Mammary epithelial cell (primary cell): ENCODE measurements at places on chromosomes 7 and 10.

DNA sequence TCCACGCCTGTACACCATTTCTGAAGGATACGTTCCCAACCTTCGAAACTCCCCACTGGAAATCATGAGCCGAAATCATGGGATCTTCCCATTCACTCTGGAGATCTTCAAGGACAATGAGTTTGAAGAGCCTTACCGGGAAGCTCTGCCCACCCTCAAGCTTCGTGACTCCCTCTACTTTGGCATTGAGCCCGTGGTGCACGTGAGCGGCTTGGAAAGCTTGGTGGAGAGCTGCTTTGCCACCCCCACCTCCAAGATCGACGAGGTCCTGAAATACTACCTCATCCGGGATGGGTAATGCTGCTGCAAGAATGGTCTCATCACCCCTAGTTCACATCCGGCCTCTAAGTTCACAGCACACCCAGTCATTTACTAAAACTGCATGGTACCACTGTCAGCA is 30.3 kb downstream of the PLA2G12B start:
- no peak for DNase-seq

DNA sequence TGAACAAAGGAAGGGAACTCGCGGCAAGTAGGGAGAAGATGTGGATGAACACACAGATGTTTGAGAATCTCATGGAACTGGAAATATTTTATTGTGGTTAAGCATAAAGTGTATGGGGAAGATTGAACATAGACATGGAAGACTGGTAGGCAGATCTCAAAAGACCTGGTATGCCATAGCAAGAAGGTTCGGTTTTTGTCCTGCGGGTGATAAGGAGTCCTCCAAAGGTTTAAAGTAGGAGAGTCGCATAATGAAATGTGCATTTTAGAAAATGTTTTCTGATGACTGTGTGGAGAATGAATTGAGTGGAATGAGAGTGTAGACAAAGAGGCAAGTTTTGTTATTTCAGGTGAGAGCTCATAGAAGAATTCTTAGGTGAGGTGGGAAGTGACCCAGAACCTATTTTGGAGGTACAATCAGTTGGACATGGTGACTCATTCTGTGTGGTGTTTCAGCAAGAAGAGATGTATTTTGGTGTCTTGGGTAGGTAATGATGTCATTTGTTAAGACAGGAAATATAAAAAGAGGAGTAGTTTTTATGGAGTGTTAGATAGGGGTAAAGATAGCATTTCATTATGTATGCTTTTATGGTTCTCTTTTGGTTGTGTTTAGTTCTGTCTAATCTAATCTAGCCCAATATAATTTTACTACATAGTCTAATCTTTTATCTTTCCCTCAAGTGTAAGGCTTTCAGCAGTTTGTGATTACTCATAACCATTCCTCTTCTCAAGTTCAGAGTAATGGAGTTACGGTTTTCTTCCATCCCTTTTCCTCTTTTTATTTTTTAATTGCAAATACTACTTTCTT is 239.2 kb downstream of the EXOC4 start:
- peak; percentile 88 for DNase-seq

- DNase-seq: no peak
These were observed 91.0 kb downstream of the CDH23 start for GRCh38 chr10:71487726-71488125.

DNA sequence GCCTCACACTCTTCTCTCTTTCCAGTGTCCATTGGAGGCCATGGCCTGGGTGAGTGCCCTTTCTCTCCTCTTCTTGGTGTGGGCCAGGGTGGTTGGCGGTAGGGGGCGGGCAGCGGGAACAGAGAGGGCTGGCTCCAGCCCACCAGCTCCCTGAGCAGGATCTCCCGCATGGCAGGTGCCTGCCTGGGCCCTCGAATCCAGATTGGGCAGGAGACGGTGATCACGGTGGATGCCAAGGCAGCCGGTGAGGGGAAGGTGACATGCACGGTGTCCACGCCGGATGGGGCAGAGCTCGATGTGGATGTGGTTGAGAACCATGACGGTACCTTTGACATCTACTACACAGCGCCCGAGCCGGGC is 13.5 kb upstream of the ATP6V1F start:
- DNase-seq: no peak

DNA sequence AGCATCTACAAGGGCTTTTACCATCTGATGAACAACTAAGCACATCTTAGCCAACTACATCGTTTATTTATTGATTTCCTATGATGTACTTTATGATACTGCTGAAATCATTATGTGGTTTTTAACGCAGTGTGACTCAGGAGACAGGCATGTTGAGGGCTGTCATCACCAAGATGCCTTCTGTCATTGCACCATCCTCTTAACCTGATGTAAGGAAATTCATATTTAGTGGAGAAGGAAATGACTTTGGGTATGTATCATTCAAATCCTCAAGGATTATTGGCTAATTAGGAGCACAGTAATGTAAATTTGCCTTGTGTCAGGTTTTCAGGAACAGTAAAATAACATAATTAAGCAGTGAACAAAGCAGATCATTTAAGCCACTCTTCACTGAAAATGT is 138.5 kb upstream of the MGMT start:
- no peak for DNase-seq

DNA sequence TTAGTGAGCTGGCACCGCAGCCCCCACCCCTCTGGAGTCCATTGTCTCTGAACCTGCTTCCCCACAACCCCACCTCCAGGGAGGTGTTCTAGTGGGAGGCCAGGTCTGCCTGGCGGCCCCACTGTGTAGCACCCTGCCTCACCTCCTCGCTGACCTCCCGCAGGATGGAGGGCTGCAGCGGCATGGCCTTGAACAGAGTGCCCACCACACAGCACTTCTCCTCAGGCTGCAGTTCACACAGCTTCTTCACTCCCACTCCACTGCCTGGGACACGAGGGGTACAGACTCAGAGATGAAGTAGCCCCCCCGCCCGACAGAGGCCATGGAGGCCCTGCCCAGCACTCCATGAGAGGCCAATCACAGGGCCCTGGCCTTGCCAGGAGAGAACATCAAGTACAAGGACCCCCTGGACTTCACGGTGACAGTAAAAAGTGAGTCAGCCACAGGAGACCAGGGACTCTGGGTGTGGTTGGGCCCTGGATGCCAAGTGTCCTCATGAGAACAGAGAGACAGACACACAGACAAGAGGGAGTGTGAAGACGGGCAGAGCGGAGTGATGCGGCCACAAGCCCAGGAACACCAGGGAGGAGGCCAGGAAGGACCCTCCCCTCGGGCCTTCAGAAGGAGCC is 5.4 kb downstream of the POLD2 start:
- DNase-seq: no peak

GRCh38 chr10:24681572-24682088 is 42.1 kb downstream of the ARHGAP21 start:
- peak; percentile 37 for DNase-seq

DNA sequence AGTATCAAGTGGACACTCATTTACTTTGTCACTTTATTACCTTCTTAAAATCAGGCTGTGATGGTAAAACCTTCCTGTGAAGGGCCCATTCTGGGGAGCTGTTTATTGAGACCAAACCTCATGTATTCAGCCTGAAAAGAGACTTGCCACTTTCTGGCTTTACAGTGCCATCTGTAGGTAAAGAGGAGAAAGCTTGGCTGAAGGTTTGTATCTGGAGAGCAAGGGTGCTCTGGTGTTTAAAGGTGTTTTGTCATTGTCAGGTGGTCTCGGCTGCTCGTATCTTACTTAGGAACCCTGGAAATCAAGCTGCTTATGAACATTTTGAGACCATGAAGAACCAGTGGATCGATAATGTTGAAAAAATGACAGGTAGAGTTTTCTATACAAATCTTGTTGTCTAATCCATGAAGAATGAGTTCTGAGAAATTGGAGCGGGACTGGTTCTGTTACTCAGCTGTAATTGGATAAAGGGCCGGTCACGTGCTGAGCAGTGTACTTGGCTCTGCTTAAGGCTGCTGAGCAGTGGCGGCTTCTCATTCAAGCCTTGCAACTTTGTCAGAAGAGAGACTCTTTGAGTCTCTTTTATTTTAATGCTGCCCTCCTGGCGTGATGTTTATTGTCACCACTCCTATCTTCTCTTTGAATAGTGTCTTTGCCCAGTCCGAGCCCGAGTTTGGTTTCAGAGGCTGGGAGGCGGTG is 46.9 kb downstream of the AP3M1 start:
- DNase-seq: no peak

DNA sequence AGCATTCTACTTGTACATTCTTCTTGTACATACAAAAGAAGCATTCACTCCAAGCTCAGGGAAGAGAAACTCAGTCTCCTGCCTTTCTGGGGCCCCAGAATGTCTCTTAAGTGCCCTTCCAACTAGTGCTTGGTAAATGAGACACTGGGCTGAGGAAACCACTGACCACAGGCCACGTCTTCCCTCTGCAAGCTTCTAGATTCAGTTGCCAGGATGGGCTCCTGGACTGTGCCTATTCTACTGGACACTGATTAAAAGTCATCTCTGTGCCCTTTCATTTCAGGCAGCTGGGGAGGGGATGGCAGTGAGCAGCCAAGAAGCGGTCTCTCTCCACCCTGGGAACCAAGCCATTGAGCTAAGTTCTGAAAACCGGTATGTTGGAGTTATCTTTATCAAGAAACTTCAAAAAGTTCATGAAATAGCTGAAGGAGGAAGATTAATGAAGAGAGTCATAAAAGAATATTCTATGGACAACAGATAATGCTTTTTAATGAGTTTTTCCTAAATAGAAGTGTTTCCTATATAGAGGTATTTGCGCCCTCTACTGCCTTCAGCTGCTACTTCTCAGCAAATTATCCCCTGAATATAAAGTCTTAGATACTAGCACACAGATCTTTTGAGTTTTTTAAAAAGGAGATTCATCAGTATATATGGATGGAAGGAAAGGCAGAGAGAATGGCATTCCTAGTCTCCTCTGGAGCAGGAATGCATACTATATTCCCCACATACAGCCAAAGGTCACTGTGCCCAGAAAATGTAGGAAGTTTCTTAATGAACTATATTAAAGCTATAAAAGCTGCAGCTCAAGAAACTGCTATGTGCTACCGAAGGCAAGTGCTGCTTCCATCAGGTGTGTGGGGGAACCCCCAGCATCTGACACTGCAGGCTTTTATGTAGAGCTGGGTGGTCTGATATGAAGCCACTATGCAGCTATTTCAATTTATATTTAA is 8.4 kb upstream of the IFIT1B start:
- no peak for DNase-seq

GRCh38 chr10:21099291-21100062 is 202.4 kb upstream of the NEBL start:
- DNase-seq: no peak
